ENCODE measurements at places on chromosomes 16 and 17. TPM values are rescaled to one million over a fixed set of nuclear protein-coding genes. Genes with fewer than 3 reads are reported as not detected.

SCN4A gene
- under 0.01 TPM for total RNA-seq

ZP2 gene
- total RNA-seq, result not detected

RGS11 gene
- total RNA-seq, result 3.7 TPM

PLD6 gene
- 2.9 TPM for total RNA-seq

BICDL2 gene
- under 0.01 TPM for total RNA-seq

Data from smooth muscle cell of bladder (primary cell).